Naive B cell (primary cell): ENCODE measurements at places on chromosomes 6 and 20. TPM values are rescaled to one million over a fixed set of nuclear protein-coding genes. Genes with fewer than 3 reads are reported as not detected.
A peak's percentile ranks its signal among the peaks of the same experiment; 100 is the strongest.

DNA sequence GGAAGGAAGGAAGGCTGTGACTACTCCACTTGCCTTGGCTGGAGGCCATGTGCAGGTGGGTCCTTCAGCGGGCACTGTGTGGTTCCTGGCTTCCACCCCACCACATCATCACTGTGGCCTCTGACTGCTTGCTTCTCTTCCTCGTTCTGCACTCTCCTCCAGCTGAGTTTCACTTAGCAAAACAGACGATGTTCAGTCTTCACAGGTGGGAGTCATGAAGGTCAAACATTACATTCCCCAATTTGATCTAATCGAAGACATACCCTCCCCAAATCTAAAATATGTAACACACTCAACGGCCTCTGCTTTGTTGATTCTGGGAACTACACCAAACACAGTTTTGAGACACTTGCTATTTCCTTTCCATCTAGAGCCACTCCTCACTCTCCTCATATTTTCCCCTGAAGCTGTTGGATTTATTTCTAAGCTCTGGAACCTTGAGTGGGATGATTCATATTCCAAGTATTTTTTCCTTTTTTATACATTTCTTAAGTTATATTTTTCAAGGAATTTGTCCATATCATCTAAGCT is 132.5 kb upstream of the FOXA2 start:
- DNase-seq, result peak; percentile 25

DNA sequence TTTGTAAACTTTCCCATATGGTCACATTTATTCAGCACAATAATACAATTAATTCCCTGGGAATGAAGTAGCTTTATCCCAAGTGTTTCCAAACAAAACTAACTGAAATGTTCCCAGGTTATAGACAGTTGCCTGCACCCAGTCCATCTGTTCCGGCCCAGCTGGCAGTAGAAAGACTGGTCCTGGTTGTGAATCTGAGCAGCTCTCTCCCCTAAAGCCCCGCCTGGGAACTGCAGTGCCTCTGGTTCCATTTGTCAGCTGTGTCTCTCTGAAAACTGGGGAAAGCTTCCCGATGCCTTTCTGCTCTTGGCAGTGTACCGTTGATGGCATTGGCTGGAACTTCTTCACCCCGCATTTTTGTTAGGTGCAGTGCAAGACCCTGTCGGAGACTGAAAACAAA is 8.7 kb downstream of the MTHFD1L start:
- DNase-seq, result no peak

The SRSF12 gene
- polyA plus RNA-seq, result 0.06 TPM

DNA sequence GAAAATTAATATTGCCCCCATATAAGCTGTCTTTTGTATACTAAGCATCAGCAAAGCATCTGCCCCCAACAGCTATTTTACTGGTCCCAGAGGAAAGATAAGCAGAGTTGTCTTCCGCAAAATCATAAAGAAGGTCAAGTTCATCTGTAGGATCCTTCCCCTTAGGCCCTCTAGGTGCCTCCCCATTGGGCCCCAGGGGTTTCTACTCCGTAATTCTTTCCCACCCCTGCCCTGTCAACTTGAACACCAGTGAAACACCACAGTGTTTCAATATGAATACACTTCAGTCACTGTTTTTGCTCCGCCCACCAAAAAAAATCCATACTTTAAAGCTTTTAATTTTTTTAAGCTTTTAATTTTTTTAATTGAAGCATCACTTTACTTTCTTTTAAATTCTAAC is 159.2 kb downstream of the ATXN1 start:
- no peak for DNase-seq

The WFDC5 gene
- not detected for polyA plus RNA-seq

GRCh38 chr6:127791779-127792528 is 108.9 kb downstream of the THEMIS start:
- DNase-seq, result no peak

The PPP2R5D gene
- polyA plus RNA-seq, result 14.5 TPM

GRCh38 chr20:35918021-35918420 is 36.3 kb downstream of the SCAND1 start:
- DNase-seq, result no peak

GRCh38 chr6:15063253-15063853 is 182.5 kb upstream of the JARID2 start:
- peak; percentile 33 for DNase-seq

GRCh38 chr6:37702314-37702713 is 4.6 kb upstream of the MDGA1 start:
- no peak for DNase-seq

- no peak for DNase-seq
Observed at GRCh38 chr20:52747845-52748284, 224.3 kb upstream of the TSHZ2 start.

The CD93 gene
- polyA plus RNA-seq, result 0.05 TPM

- no peak for DNase-seq
Observed at GRCh38 chr20:44153636-44154043, 33.3 kb downstream of the JPH2 start.

The GDAP1L1 gene
- not detected for polyA plus RNA-seq

- no peak for DNase-seq
Observed at GRCh38 chr6:1747003-1747402, 137.3 kb downstream of the FOXC1 start.

DNA sequence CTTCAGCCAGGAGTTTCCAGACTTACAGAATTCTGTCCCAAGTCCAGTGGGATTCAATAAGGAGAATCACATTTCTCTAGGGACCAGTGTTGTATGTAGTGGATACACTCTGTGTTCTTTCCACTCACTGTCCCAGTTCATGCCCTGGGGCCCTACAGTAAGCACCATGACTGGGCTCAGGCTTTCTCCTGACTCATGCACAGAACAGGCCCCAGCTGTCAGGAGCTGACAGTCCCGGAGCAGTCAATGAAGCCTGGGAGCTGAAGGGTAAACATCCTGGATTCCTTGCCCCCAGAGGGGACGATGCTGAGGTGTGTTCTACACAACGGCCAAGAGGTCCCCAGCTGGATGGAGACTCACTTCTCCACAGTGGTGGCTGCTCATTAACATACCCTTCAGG is 40.2 kb upstream of the LRFN2 start:
- DNase-seq, result no peak

GRCh38 chr6:138498629-138499302 is 528 bp downstream of the NHSL1 start:
- DNase-seq, result no peak

The TGM3 gene
- not detected for polyA plus RNA-seq

The NR2E1 gene
- polyA plus RNA-seq, result not detected

DNA sequence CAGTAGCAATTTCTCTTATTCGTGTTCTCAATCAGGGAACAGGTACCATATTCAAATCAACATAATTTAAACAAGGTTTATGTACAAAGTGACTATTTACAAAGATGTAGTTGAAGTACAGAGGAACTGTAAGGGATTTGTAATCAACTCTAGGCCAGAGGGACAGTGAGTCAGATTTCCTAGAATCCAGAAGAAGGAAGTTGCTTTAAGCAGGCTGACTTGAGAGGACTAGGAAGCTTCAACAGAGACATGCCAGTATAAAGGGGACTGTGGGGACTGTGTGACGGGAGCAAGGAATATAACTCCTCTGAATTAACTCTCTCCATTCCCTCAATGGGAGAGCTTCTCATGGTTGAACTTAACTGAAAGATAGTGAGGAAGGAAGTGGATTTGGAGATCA is 427.4 kb upstream of the JAG1 start:
- DNase-seq, result no peak

GRCh38 chr6:159169193-159169555 is at the start of gene FNDC1:
FNDC1 (plus strand) TSS chr6:159169400; CDS start chr6:159169597, 197 bp downstream.
- peak; percentile 29 for DNase-seq

The LY86 gene
- polyA plus RNA-seq, result 542 TPM

The TRERF1 gene
- polyA plus RNA-seq, result 0.13 TPM

GRCh38 chr6:111481836-111482187 is 1.2 kb downstream of the REV3L start:
- DNase-seq, result no peak

DNA sequence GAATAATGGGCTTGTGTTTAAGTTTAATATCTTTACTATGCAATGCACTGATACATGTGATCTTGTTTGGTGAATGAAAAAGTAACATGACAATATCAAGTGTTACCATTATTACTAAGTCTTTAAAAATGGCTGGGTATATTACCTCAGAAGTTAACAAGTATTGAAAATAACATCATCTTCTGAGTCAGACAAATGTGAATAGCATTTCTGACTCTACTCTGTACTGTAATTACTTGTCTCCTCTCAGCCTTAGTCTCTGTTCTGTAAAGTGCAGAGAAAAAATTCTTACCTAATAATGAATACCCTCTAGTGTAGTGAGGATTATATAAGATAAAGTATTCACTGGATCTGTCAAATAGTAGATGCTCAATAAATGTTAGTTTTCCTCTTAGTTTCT is 47.0 kb upstream of the GCLC start:
- DNase-seq, result no peak

- DNase-seq, result no peak
Observed at GRCh38 chr20:35511814-35512420, 17.5 kb downstream of the C20orf173 start.

DNA sequence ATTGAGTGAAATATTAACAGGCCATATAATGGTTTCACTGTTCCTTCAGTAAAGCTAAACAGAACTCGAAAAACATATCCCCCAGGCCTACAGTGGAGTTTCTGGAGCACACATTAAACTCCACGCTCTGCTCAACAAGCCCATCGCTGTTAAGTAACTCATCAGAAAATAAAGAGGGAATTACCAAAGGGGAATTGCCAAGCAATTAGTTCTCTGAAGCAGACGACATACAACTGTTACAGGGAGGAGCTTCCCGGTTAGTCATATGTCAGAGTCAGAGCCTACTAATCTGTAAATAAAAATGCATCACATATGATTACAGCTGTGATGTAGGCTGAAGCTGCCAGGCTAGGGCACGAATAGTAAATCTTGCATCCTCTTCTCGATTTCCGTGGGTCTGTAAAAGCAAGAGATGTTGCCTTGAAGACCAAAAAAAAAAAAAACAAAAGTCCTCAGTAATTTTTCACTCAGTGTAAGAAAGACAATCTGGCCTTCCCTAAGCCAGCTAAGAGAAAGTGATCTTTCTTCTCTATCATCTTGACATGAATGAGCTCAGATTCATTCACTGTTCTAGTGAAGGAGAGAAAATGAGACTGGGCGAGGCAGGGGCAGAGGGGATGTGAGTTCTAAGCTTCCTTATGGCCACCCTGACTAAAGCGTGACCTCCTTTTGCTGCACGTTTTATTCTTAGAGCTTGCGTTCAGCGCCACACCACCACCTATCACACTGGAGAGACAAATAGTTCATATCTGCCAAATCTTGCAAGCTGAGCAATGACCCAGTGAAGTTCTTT is 13.8 kb downstream of the ATXN1 start:
- no peak for DNase-seq

- DNase-seq, result no peak
Observed at GRCh38 chr6:1479095-1479494, 89.7 kb downstream of the FOXF2 start.

The RANBP9 gene
- polyA plus RNA-seq, result 2.9 TPM

GRCh38 chr20:47358039-47358671 is 1.7 kb upstream of the ZMYND8 start:
- no peak for DNase-seq

The TPX2 gene
- polyA plus RNA-seq, result 0.44 TPM

- no peak for DNase-seq
Observed at GRCh38 chr6:139164001-139164400, 29.1 kb downstream of the HECA start.

The ZNF322 gene
- 8.0 TPM for polyA plus RNA-seq

The GSTA1 gene
- not detected for polyA plus RNA-seq

GRCh38 chr20:40205971-40206370 is 483.1 kb downstream of the MAFB start:
- no peak for DNase-seq

GRCh38 chr6:81984599-81984998 is 232.1 kb upstream of the TENT5A start:
- no peak for DNase-seq

DNA sequence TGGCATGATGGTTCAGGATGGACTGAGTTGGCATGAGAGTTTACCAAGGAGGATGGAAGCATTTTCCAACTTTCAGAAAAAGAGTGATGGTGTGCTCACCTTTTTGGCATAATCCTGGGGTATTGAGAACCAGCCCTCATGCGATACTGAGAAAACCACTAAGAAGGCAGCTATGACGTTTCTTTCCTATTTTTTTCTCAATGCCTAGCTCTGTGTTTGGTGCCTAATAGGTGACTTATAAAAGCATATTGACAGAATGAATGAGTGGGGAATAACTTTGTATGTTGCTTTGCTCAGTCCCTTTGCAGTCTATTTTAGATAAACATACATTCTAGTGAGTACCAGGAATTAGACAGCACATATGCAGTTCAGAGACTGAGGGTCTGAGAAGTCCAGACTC is 816.3 kb downstream of the DHX35 start:
- DNase-seq, result no peak
